ENCODE measurements at places on chromosomes 4 and X. TPM values are rescaled to one million over a fixed set of nuclear protein-coding genes. Genes with fewer than 3 reads are reported as not detected.

GRCh38 chr4:176308441-176308840, 11.3 kb upstream of the SPCS3 start:
- DNase-seq: no peak

GRCh38 chr4:41287005-41287404, 30.3 kb downstream of the UCHL1 start:
- DNase-seq: no peak

GRCh38 chr4:78145008-78145407, 87.9 kb downstream of the FRAS1 start:
- no peak for DNase-seq

- no peak for DNase-seq
Observed at GRCh38 chr4:151430740-151431457, 21.9 kb downstream of the FHIP1A start.

DNA sequence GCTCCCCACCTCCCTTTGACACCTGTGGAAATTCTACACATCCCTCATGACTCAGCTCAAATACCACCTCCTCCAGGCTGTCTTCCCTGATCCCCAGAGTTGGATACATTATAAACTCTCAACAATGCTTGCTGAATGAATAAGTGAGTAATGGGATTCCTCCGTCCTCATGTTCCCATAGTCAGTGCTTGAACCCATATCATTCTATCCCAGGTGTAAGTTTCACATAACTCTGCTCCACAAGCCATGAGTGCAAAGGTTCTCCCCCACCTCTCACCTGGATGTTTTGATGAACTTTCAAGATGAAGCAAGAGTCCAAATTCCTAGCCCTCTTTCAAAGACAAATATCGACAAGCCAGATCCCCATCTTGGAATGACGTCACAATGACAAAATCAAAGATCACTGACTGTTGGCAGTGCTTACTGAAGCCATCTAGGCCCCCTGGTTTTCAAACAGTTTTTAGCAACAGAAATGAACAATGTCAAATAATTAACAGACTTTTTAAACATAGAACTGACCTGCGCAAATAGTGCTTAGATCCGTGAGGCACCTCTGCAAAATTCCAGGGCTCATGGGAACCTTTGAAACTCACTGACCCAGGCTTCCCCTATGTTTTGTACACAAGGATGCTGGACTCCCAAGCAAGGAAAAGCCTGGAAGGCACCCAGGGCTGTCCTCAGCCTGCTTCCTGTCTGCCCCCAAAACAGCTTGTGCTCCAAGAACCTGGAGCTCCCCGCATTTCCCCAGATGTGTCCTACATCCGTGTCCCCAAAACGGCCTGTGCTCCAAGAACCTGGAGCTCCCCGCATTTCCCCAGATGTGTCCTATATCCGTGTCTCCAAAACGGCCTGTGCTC, 4.0 kb downstream of the SLC2A9 start:
- no peak for DNase-seq

HOPX gene
- 6.4 TPM for total RNA-seq

DNA sequence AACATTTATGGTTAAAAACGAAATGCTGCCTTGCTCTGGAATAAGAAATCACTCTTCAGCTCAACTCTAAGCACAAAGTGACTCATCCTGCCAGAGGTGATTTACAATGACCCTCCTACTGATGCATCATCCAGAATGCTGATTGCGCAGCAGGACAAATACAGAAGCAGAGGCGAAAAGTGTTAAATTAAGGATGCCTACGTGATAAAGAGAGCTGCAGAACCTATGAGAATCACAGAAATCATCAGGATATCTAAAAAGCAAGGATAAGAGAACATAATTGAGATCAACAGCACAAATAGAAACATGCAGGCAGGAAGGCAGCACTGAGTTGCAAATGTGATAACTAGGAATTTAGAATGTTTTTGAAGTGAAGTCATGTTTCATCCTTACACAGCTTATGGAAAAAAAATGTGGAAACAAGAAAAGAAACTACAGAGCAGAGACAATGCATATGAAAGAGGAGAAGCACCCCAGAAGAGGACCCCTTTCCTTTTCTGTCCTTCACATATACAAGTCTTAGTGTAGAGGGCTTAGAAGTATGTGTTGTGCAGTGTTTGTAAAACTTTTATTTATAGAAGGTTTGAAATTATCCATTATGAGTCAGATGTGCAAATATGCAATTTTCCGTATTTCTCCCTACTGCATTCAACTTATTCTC, 188.4 kb downstream of the SLC7A11 start:
- peak; percentile 58 for DNase-seq

IL2RG gene
- total RNA-seq: 1.3 TPM

DCUN1D4 gene
- 86.2 TPM for total RNA-seq

- DNase-seq: no peak
Observed at GRCh38 chr4:44985938-44986337, 259.6 kb upstream of the GNPDA2 start.

GC gene
- total RNA-seq: not detected

IDS gene
- total RNA-seq: 48.4 TPM

GNL3L gene
- total RNA-seq: 22.8 TPM

GRCh38 chr4:14096396-14096965, 469.0 kb upstream of the BOD1L1 start:
- DNase-seq: no peak

MUC7 gene
- total RNA-seq: not detected

- peak; percentile 55 for DNase-seq
Observed at GRCh38 chr4:186021461-186022167, 47.3 kb upstream of the TLR3 start.

PAK3 gene
- 7.6 TPM for total RNA-seq

- DNase-seq: no peak
Observed at GRCh38 chr4:53855581-53856250, 208.7 kb downstream of the CHIC2 start.

GRCh38 chr4:2243681-2244380, 1.9 kb upstream of the HAUS3 start:
- peak; percentile 52 for DNase-seq

- DNase-seq: no peak
Observed at GRCh38 chr4:7861440-7861881, 78.2 kb downstream of the AFAP1 start.

GRCh38 chrX:2523911-2524310, 23.1 kb upstream of the DHRSX start:
- DNase-seq: no peak

WFS1 gene
- total RNA-seq: 28.7 TPM

RHOH gene
- total RNA-seq: 1.8 TPM

- DNase-seq: no peak
Observed at GRCh38 chrX:35842674-35843073, 44.5 kb downstream of the MAGEB16 start.

FRG2 gene
- total RNA-seq: not detected

JCHAIN gene
- total RNA-seq: not detected

SGCB gene
- total RNA-seq: 11.1 TPM

DNA sequence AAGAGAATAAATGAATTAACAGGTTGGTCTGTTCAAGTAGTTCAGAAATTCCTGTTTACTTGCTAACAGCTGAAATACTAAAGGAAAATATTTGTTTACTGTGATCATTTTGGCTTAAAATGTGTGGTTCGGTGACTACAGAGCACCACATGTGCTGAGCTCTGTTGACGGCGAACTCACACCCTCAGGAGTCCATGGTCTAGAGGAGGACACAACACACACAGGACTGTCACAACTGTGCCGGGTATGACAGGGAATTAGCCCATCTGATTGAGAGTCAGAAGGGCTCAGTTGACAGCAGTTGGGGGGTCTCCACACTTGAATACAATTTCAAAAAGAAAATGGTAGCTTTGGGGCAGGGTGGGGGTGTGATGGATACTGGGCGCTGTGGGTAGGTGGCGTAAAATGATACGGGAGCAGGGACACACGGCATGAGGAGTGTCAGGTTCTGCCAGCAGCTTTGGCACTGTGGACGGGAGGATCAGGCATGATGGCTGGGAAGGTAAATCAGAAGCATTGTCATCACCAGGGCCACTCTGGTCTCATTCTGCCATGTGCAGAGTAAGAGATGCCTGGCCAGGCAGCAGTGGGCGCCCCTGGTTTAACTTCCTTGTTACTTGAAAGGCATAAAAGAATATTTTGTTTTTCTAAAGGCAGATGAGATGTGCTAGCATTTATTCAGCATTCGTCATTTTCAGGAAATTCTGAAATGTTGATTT, 33.3 kb downstream of the CLDN22 start:
- no peak for DNase-seq

DNA sequence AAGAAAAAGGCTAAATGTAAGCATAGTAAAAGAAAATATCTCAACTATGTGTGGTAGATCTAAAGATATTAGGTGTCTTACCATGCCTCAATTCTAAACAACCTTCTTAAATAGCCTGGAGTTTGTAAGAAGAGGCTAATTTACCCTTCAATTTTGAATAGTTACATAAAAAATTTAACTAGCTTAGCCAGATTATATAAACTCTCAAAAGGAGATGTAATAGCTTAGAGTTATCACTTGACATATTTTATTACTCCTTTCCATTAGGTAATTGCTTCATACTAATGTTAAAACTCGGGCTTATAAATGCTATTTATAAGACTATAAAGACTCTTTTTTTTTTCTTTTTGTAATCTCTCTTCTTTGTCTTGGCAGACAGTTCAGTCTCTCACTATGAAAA, 297.5 kb upstream of the PABPC4L start:
- DNase-seq: no peak

PROM1 gene
- 0.14 TPM for total RNA-seq

GRCh38 chr4:107083-107443, 17.2 kb upstream of the ZNF718 start:
- DNase-seq: no peak

TRMT44 gene
- total RNA-seq: 26.2 TPM

TIGD4 gene
- 0.61 TPM for total RNA-seq

DNA sequence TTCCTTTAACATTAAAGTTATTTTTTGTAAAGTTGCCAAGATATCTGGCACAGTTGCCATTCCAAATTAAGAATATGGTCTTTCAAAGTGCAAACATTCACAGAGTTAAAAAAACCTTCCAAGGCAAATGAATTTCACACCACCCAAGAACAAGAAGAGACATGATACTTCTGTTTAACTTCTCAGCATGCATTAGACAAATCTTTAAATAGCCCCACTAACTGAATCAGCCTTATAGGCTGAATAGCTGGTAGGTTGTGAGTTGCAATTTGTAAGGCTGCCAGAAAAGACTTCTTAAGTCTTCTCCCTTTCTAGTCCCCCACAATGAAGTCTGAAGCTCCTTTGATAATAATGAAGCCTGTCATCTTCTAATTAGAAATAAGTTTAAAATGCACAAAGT, 95.6 kb downstream of the MAPK10 start:
- no peak for DNase-seq

DNA sequence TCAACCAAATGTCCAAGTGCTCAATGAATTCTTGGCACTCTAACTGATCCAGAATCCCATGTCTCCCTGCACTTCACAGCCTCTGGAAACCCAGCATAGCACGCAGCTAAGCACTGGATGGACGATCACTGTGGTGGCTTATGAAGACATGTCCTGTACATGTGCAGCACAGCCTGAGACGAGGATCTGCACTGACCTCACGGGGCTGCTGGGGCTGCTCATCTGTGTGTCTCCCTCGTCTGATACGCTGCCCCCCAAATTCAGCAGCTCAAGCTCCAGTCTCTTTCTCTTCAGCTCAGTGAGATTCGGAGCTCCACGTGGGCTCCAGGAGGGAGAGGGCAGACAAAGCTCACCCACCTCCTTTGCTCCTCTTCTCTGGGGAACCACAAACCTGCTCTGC, 126.9 kb downstream of the CPZ start:
- no peak for DNase-seq

DNA sequence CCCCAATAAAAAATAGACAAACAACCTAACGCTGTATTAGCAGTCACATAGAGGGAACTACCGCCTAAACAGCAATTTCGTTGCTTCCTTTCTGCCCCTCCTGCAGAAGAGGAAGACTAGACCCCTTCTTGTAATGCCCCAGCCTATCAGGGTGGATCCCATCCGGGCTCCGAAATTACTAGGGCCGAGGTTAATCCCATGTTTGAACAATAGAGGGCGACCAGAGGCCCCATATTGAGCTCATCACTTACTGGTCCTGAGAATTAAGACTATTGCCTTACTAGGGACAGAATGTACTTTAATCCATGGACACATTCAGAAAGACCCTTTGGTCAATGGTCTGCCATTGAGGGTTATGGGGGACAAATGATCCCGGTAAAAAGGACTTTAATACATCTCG, 11.8 kb upstream of the ZNF630 start:
- peak; percentile 38 for DNase-seq

DNA sequence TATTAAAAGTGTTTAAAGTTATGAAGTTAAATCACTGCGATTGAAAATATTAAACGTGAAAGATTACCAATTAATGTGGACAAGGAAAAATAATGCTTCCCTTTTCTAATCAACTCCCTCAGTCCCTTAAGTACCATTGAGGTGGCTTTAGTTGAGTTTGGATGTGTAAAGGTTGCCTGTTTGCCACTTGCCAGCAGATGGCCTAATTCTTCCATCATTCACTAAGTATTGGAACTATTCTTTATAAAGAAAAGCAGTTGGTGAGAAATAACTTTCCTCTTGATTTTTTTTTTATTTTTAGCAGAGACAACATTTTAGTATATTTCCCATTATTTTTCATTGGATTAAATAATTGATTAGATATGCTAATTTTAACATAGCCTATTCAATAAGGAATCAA, 295.9 kb upstream of the TACR3 start:
- no peak for DNase-seq

MND1 gene
- total RNA-seq: 1.2 TPM

BRS3 gene
- total RNA-seq: not detected

- no peak for DNase-seq
Observed at GRCh38 chr4:1984406-1985191, 24.2 kb downstream of the NELFA start.

GRCh38 chr4:175246941-175247340, 328.8 kb downstream of the ADAM29 start:
- DNase-seq: no peak

DNA sequence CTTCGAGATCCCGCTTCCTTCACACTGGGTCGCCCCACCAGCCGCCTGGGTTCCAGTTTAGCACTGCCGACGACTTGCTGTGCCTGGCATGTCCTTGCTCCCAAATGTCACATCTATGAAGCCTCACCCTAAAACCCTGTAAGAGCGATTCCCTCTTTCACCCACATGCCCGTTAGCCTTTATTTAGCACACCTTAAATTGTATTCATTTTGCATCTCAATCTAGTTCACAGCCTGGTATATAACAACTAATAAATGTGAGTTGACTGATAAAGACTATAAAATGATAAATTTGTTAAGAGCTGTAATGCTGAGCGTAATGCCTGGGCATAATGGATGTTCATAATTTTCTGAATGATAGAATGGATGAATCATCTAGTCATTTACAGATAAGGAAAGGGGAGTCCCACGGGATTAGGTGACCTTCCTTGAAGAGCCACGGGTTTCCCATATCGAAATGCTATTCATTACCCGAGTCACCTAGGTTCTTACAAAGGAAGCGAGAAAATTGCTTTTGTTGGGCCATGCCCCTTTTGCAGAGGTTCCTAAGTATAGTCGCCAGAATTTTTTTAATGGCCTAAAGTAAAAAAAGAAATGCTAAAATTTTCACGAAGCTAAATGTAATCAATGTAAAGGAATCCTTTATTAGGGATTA, 1.1 kb upstream of the AP1S2 start:
- no peak for DNase-seq

GRCh38 chr4:128840711-128841318, 31.3 kb downstream of the JADE1 start:
- no peak for DNase-seq
